ENCODE measurements at places on chromosomes 12 and 14.
A peak's percentile ranks its signal among the peaks of the same experiment; 100 is the strongest.

- DNase-seq = no peak
Observed at GRCh38 chr12:89899651-89900050, 191.0 kb upstream of the ATP2B1 start.

GRCh38 chr14:100524233-100524932 is 62.8 kb downstream of the BEGAIN start:
- DNase-seq = peak; percentile 7

DNA sequence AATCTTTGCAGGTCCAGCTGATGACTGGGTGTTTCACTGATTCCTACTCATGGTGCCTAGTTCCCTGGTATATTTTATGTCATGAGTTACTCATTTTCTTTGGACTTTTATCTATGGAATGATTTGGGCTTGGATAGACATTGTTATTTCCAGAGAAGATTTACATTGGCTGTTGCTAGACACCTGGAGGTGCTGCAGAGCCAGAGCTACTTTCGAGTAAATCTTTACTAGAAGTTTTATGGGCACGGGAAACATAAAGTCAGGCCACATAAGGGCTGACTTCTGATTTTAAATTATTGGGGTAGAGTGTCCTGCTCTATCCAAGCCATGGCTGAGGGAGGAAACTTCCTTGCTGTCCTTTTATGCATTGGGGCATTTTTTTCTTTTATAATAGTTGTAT is 175.9 kb upstream of the ABCD2 start:
- no peak for DNase-seq

GRCh38 chr12:56978397-56979138 is 21.2 kb upstream of the RDH16 start:
- DNase-seq = no peak

DNA sequence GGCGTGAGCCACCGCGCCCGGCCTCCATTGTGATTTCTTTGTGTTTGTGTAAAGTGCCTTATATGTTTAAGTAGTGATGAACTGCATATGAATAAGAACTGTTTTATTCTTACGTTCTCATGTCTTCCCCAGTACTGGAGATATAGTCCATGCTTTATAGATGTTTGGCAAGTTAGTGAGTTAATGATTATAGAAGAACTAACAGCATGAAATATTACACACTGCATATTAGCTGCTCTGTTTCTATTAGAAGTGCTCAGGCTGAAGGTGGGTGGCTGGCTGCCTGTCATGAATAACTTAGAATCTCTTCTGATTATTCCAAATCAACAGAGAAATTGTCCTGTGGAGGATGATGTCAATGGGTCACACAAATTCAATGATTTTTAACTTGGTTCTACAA is 709.4 kb downstream of the GALC start:
- DNase-seq = no peak

GRCh38 chr12:85558684-85559083 is 277.5 kb downstream of the RASSF9 start:
- DNase-seq = no peak

Data from activated naive CD4-positive, alpha-beta T cell treated with anti-CD3 and anti-CD28 coated beads, Interleukin-2, amount 10 ng/mL, durations not matched to agents 7 days and 5 days (primary cell).